ENCODE measurements at places on chromosomes 6 and 20. TPM values are rescaled to one million over a fixed set of nuclear protein-coding genes. Genes with fewer than 3 reads are reported as not detected.

The OPN5 gene
- not detected for total RNA-seq

- no peaks in the 10 kb centered on the region for H3K36me3 ChIP-seq
- DNase-seq: no peak
- no peak overlapping the region for H3K4me3 ChIP-seq
- no peak overlapping the region for H3K27ac ChIP-seq
These were observed 261.4 kb upstream of the TFAP2D start for GRCh38 chr6:50451826-50452400.

The NELFE gene
- total RNA-seq: 85.5 TPM

DNA sequence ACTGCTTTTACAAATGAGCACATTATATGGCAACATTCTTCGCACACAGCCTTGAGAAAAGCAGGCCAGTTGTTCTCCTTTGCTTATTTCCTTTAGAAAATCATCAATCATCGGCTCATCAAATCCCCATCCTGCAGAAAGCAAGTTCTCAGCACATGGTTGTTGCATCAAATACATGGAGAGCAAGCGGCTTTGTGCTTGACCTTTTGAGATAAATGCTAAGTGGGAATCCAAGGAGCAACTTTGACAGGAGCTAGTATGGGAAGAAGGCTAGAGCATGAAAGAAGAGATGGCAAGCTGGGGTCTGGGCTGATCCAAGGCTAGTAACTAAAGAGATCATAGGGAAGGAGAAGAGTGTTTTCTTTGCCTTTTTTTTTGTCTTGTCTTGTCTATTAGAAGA is 43.2 kb upstream of the ADTRP start:
- H3K4me3 ChIP-seq: no peak overlapping the region
- no peaks in the 10 kb centered on the region for H3K36me3 ChIP-seq
- H3K27ac ChIP-seq: no peak overlapping the region
- H3K4me1 ChIP-seq: no peaks in the 10 kb centered on the region
- H3K27me3 ChIP-seq: no peaks in the 10 kb centered on the region
- no peak for DNase-seq

GRCh38 chr6:108093781-108094300 is 19.3 kb upstream of the OSTM1 start:
- H3K4me1 ChIP-seq: no peaks in the 10 kb centered on the region
- no peak for DNase-seq
- H3K4me3 ChIP-seq: no peak overlapping the region
- no peaks in the 10 kb centered on the region for H3K36me3 ChIP-seq

DNA sequence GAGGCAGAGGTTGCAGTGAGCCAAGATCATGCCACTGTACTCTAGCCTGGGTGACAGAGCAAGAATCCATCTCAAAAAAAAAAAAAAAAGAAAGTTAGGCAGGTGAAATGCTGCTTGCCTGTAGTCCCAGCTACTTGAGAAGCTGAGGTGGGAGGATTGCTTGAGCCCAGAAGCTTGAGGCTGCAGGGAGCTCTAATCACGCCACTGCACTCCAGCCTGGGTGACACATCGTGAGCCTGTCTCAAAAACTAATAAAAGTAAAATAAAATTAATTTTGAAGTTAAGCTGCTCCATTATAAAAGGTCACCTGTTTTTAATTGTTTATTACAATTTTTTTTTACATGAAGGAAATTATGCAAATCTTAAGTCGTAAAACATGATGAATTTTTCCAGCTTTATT is 23.2 kb upstream of the SAMHD1 start:
- no peak overlapping the region for H3K27ac ChIP-seq
- no peak for DNase-seq
- H3K27me3 ChIP-seq: no peaks in the 10 kb centered on the region
- H3K4me3 ChIP-seq: no peak overlapping the region
- no peaks in the 10 kb centered on the region for H3K36me3 ChIP-seq

The TCFL5 gene
- 13.7 TPM for total RNA-seq

DNA sequence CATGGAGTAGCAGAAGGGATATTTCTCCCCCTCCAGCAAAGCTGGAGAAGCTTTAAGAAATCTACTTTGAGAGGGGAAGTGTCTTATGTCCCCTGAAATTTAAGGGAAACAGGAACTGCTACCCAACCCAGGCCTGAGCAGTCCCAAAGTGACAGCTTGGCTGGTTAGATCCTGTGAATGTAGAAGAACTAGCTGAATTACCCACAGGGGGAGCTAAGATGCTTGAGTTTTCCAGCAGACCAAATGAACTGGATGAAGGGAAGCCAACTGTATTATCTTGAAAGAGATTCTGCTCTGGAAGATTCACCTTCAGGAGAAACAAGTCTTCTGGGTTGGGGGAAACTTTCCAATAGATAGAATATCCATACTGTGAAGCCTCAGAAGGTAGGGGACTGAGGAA is 303.3 kb upstream of the MMS22L start:
- DNase-seq: peak; percentile 43
- H3K4me3 ChIP-seq: no peak overlapping the region
- no peak overlapping the region for H3K27ac ChIP-seq
- H3K27me3 ChIP-seq: no peaks in the 10 kb centered on the region

GRCh38 chr6:158895661-158896060 is 76.5 kb upstream of the EZR start:
- no peak for DNase-seq
- H3K27me3 ChIP-seq: no peaks in the 10 kb centered on the region
- no peak overlapping the region for H3K4me3 ChIP-seq
- H3K27ac ChIP-seq: no peak overlapping the region

- no peaks in the 10 kb centered on the region for H3K27me3 ChIP-seq
- H3K4me3 ChIP-seq: no peak overlapping the region
- DNase-seq: no peak
- H3K36me3 ChIP-seq: no peaks in the 10 kb centered on the region
These were observed 84.1 kb downstream of the SNX5 start for GRCh38 chr20:17884307-17885003.

DNA sequence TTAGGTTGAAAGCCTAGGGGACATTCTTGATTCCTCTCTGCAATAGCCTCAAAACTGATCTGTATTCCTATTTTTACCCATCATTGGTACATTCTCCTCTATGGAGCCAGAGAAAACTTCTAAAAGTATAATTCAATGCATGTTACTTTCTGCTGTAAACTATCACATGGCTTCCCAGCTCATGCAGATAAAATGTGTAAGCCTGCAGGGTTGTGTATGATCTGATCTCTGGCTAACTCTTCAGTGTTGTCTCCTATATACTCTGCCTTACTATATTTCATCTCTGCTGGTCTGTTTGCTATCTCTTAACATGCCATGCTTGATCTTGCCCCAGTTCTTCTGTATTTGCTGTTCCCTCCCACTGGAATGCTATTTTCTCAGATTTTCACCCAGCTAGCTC is 323.3 kb upstream of the RSPO3 start:
- no peak overlapping the region for H3K27ac ChIP-seq
- no peaks in the 10 kb centered on the region for H3K36me3 ChIP-seq
- no peaks in the 10 kb centered on the region for H3K4me1 ChIP-seq

GRCh38 chr6:31545291-31545690 is 1.1 kb downstream of the ATP6V1G2 start:
- H3K36me3 ChIP-seq: no peaks in the 10 kb centered on the region
- no peak for DNase-seq
- H3K4me3 ChIP-seq: no peak overlapping the region
- no peaks in the 10 kb centered on the region for H3K27me3 ChIP-seq

GRCh38 chr6:162177746-162178145 is 549.8 kb downstream of the PRKN start:
- no peak overlapping the region for H3K27ac ChIP-seq
- H3K27me3 ChIP-seq: no peaks in the 10 kb centered on the region
- no peaks in the 10 kb centered on the region for H3K36me3 ChIP-seq
- DNase-seq: peak; percentile 41
- no peak overlapping the region for H3K4me3 ChIP-seq

The TBXT gene
- total RNA-seq: not detected

DNA sequence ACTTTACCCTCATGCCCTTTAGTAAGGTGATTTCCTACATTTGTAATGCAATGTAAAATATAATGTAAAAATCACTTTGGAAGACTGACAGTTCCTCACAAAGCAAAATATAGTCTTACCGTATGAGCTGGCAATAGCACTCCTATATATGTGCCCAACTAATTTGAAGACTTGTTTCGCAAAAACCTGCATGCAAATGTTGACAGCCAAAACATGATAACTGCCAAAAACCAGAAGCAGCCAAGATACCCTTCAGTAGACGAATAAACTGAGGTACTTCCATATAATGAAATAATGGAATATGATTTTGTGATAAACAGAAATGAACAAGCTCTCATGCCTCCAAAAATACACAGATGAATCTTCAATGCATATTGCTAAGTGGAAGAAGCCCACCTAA is 13.6 kb downstream of the AURKA start:
- no peaks in the 10 kb centered on the region for H3K27me3 ChIP-seq
- peaks cover 7% of the 10 kb centered on the region for H3K36me3 ChIP-seq
- no peak for DNase-seq
- no peaks in the 10 kb centered on the region for H3K4me1 ChIP-seq
- no peak overlapping the region for H3K4me3 ChIP-seq

The SYCP2 gene
- 0.51 TPM for total RNA-seq

The CYB5R4 gene
- total RNA-seq: 4.3 TPM

The METTL24 gene
- total RNA-seq: 2.6 TPM

GRCh38 chr6:133208183-133208755 is 32.9 kb upstream of the EYA4 start:
- no peaks in the 10 kb centered on the region for H3K4me1 ChIP-seq
- H3K27me3 ChIP-seq: no peaks in the 10 kb centered on the region
- H3K27ac ChIP-seq: no peak overlapping the region

- no peak for DNase-seq
- H3K36me3 ChIP-seq: no peaks in the 10 kb centered on the region
- H3K27me3 ChIP-seq: no peaks in the 10 kb centered on the region
These were observed 55.0 kb downstream of the SOX4 start for GRCh38 chr6:21648475-21649050.

The PKIB gene
- total RNA-seq: 1.3 TPM

GRCh38 chr6:34836008-34836407 is 44.1 kb downstream of the BLTP3A start:
- H3K4me1 ChIP-seq: peaks cover 3% of the 10 kb centered on the region
- H3K27ac ChIP-seq: no peak overlapping the region
- no peak for DNase-seq
- no peak overlapping the region for H3K4me3 ChIP-seq
- no peaks in the 10 kb centered on the region for H3K36me3 ChIP-seq
- H3K27me3 ChIP-seq: no peaks in the 10 kb centered on the region

GRCh38 chr20:29427201-29428060 is 1830.0 kb upstream of the DEFB115 start:
- H3K4me1 ChIP-seq: no peaks in the 10 kb centered on the region
- DNase-seq: no peak
- no peaks in the 10 kb centered on the region for H3K36me3 ChIP-seq
- no peak overlapping the region for H3K27ac ChIP-seq
- H3K27me3 ChIP-seq: no peaks in the 10 kb centered on the region
- no peak overlapping the region for H3K4me3 ChIP-seq

The ADGRB3 gene
- total RNA-seq: 0.77 TPM

GRCh38 chr20:10357061-10357708 is 76.8 kb downstream of the MKKS start:
- no peak for DNase-seq
- H3K27ac ChIP-seq: no peak overlapping the region
- H3K4me1 ChIP-seq: peaks cover 4% of the 10 kb centered on the region

The NDUFAF5 gene
- 12.7 TPM for total RNA-seq

DNA sequence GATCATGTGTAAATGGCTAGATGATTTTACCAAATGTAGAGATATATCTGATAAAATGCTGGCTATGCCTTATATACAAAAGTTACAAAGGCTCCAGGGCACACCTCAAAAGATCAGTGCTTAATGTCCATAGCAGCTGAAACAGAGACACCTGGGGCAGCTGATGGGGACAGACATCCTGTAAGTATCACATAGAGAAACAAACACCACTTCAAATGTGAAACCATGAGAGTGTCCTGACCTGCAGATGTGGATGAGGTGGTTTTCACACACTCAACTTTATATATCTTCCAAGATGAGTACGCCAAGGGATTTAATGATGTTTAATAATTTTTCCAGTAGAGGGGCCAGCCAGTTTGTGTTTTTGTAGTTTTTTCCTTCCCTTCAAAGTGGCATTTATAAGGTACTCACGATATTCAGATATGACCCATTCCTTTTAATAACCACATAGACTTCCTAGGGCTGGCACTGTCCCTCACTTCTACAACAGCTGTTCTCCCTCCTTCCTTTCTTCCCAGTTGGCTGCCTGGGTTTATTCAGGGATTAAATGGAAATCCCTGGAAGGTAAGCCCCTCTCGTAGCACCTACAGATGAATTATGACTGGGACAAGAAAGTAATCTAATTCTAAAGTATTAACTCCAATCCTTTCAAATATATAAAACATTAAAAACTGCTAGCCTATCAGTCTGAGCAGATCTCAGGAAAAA is 50.3 kb upstream of the MCM9 start:
- DNase-seq: no peak
- H3K4me3 ChIP-seq: no peak overlapping the region
- H3K27ac ChIP-seq: no peak overlapping the region
- no peaks in the 10 kb centered on the region for H3K27me3 ChIP-seq
- no peaks in the 10 kb centered on the region for H3K36me3 ChIP-seq
- no peaks in the 10 kb centered on the region for H3K4me1 ChIP-seq

- H3K4me3 ChIP-seq: no peak overlapping the region
- H3K27me3 ChIP-seq: no peaks in the 10 kb centered on the region
- H3K36me3 ChIP-seq: no peaks in the 10 kb centered on the region
These were observed 16.3 kb downstream of the SAMD3 start for GRCh38 chr6:130206479-130206878.

DNA sequence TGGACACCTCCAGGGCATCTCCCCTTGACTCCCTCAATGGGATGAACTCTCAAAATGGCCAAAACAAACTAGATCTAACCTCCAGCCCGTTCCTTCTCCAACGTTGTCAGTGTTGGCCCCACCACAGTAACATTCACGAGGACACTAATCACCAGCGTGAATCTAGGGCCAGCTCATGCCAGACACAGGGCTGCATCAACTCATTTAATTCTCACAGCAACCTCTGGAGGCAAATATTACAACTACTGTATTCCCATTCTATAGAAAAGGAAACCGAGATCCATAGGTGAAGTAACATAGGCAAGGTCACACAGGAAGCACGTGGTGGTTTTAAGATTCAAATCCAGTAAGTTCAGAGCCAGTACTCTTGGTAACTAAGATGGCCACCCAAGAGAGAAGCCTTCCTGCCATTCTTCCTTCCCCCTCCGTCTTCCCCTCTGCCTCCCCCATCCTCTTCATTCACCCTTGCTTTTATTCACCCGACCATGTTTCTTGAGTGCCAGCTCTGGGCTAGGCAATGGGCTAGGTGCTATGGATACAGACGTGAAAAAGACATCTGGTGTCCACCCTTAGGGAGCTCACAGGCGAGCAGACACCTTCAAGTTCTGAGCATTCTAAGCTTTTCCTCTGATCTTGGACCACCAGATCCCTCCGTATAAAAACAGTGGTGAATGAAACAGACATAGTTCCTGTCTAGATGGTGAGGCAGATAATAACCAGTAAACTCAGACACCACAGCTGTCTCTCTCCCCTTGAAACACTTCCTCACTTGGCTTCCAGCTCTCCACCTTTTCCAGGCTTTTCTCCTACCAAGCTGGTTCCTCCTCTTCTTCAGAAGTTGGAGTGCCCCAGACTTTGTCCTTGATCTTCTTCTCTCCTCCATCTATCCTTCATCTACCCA is 9.6 kb downstream of the CCM2L start:
- no peak for DNase-seq
- no peaks in the 10 kb centered on the region for H3K4me1 ChIP-seq
- peaks cover 34% of the 10 kb centered on the region for H3K27me3 ChIP-seq
- H3K27ac ChIP-seq: no peak overlapping the region
- H3K36me3 ChIP-seq: no peaks in the 10 kb centered on the region
